ENCODE measurements at places on chromosomes 1 and 21.

DNA sequence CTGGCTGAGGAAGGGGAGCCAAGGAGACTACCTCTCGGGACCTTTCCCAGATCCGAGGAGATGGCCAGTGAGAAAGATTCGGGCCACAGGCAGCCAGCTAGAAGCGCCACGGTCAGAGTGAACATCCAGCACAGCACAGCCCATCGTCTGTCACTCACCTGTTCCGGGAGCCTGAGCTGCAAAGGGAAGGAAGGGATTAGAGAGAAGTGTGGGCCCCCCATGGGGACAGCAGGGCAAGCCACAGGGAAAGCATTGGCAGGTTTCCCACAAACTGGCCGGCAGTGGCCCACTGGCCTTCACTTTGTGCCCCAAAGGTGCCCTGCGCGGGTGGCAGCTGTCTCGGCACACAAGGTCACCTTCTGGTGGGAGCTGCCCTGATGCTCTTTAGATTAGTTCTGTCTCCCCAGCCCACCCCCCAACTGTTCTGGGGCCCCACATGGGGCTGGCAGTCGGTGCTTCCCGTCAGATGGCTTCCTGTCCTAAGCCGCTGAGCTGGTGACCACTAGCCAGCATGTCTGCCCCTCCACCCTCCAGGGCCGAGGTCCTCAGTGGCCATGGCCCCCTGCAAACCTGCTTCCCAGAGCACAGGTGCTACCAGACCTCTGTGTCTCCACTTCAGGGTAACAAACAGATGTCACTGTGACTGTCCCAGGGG, 56.7 kb downstream of the LACTBL1 start:
- peak; percentile 68 for DNase-seq

GRCh38 chr1:119974013-119974412, 77.7 kb upstream of the ADAM30 start:
- DNase-seq = peak; percentile 82

GRCh38 chr1:222644636-222644980, 26.7 kb downstream of the MIA3 start:
- DNase-seq = no peak

DNA sequence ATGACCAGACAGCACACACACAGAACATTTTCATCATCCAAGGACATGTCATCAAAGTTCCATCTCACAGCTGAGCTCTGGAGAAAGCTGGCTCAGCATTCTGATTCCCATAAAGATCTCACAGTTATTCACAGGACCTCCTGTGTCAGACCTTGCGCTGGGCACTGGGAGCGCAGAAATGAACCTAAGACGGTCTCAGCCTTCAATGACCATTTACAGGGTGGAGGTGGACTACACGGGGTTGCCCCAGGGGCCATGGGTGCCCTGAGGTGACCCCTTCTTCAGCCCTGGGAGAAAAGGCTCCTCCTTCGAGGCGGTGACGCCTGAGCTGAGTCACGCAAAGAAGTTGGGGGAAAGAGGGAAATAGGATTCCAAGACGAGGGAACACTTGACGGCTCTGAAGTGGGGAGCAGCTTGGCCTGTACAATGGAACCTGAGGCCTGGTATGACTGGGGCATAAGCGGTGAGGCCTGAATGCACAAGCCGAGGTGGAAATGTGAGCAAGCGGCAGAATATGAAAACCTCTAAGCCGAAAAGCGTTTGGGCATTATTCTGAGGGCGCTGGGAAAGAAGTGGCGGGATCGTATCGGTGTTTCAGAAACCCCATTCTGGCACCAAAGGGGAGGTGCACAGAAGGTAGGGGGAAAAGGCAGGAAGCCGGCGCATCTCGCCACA, 797 bp downstream of the CC2D1B start:
- no peak for DNase-seq

DNA sequence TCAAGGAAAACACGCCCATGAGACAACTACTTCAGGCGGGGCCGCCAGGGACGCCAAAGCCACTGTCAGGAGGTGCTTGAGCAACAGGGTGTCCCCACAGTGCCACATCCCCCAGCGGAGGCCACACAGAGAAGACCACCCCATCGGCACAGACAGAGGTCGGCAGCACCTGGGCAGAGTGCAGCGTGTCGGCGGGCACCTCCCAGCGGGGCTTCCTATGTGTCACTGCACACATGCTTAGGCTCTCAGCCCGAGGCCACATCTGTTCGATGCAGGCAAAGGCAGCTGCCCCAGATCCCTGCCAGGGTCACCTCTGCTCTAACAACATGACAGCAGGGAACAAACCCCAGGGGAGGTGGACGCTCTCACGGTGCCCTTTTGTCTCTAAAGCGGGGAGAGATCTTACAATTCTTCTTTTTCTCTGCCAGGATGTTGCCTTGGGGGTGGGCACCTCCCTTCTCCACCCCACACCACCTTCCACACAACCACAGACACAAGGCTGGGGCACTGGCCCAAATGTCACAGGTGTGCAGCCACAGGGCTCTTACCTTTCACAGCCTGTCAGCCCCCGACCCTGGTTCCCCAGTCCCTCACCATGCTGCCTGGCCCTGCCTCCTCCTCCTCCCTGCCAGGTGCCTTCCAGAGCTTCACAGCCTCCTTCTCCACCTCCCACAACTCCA, 4.2 kb downstream of the KRTAP10-8 start:
- peak; percentile 80 for DNase-seq

DNA sequence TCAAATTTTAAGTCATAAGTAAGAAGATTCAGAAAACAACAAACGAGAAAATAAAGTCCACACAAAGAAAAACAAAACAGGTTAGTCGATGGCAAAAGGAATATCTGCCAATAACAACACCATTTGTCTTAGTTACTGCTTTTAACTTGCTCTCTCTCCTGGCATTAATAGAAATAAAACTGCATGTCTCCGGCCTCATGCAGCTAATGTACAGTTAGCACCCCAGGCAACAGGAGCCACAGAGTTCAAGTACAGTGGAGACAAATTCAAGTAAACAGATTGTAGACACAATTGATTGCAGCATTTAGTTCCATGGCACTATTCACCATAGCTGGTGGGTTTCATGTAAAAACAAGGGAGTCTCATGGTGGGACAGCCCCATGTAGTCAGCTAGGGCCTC, 33.5 kb downstream of the SUSD4 start:
- DNase-seq = no peak

DNA sequence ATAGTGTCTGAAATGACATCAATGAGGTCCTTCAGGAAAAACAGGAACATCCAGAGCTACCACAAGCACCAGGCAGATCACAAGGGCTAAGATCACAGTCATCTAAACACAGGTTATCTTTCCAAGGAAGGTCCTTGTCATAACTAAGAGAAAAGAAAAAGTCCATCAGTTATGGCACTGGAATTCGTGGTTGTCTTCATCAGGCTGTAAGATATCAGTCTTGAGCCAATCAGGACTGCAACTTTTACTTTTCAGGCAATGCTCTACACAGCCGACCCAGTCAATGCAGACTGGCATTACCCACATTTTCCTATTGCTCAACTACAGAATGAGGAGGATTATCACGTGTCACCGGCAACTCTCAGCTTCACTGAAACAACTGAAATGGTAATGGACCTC, 26.4 kb downstream of the SORT1 start:
- DNase-seq = no peak

DNA sequence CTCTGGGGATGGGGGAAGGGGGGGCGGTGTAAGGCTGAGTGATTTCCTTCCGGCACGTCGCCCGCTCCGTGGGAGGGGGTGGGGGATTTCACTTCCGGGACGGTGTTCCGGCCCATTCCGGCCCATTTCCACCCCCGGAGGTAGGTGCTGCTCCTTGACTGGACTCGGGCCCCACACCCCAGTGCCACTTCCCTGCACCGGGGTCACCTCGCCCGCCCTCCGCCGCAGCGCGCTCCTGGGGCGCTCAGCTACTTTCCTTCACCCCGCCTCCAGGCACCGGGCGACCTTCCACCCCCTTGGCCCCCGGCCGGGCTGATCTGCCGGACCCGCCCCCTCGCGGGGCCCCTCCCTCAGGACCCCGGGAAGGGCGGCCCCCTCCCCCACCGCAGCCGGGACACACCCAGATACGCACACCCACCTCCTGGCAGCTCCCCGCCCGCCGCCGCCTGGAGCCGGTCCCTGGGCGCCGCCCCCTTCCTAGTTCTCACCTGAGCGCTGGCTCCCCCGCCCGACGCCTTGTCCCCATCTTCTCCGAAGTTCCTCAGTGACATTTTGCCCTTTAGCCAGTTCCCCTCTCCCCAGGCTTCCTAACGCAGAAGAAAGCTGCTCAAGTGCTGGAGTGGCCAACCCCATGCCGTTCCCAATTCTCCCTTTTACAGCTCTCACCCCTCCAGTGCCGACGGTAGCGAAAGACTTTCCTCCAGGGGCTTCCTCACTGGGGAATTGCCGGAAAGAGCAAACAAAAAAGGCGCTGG, at the start of gene ZBTB37:
Gene ZBTB37 (plus strand): TSS at position 115 of the 755 bp plus-strand sequence. CDS start 1,846 bp downstream, outside the sequence.
- DNase-seq = peak; percentile 94

GRCh38 chr1:203291201-203292096, 13.9 kb upstream of the BTG2 start:
- DNase-seq = peak; percentile 13

DNA sequence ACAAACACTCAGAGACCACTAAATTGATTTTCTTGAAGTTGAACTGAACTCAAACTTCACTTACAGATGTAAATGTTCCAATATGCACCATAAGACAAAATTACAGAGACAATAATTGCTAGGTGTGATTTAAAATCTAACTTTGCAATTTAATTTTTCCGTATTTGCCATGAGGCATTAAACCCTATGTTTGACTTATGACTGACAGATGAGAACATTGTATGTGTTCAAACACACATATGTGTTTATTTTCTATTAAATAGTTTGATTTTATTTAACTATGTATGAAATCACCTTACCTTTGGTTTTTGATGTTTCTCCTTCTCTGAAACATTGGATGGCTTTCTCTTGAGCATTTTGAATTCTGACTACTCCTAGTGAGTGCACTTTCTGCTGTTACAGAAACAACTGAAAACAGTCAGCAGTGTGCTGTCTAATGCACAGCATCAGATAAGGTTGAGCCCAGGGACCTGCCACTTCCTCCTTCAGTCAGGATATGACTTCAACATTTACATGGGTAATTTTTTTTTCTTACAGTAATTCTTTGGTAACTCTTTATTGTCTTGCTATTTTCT, at the start of gene SAMSN1:
Gene SAMSN1 (minus strand): TSS at position 410 of the 575 bp plus-strand sequence. CDS start 54 bp downstream, at position 356.
- no peak for DNase-seq

DNA sequence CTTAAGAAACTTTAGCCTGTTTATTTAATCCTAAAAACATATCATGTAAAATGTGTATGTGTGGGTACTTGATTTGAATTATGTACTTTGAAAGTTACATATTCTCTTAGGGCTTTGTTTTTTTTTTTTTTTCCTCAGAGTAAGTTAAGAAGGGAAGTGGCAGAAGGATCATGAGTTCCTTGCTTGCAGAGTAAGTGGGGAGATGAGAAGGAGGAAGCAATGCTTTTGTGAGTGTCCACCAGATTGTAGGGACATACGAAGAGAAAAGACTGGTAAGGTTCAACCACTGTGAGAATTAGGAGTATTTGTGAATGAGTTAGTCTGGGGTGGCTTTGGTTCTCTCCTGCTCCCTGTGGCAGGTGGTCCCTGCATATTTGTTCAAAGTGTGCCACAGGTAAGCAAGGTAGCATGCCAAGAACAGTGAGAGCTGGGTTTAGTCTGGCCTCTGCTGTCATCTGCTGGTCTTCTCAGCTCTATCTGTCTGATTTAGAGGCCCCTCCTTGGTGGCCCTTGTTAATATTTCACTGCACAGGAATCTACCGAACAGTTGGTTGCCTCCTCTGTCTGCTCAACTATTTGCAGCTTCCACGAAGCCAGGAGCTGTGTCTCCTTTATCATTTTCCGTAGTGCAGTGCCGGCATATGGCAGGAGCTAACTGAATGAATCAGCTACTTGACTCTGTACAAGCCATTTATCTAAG, 9.5 kb downstream of the DNM3 start:
- no peak for DNase-seq

DNA sequence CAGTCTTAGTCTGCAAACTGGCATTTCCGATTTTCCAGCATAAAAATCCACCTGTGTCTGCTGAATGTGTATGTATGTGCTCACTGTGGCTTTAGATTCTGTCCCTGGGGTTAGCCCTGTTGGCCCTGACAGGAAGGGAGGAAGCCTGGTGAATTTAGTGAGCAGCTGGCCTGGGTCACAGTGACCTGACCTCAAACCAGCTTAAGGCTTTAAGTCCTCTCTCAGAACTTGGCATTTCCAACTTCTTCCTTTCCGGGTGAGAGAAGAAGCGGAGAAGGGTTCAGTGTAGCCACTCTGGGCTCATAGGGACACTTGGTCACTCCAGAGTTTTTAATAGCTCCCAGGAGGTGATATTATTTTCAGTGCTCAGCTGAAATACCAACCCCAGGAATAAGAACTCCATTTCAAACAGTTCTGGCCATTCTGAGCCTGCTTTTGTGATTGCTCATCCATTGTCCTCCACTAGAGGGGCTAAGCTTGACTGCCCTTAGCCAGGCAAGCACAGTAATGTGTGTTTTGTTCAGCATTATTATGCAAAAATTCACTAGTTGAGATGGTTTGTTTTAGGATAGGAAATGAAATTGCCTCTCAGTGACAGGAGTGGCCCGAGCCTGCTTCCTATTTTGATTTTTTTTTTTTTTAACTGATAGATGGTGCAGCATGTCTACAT, 2.5 kb upstream of the OLFML3 start:
- DNase-seq = no peak

- no peak for DNase-seq
Observed at GRCh38 chr21:28833182-28833581, 159.5 kb downstream of the LTN1 start.

GRCh38 chr1:5842679-5843078, 149.5 kb downstream of the NPHP4 start:
- no peak for DNase-seq

DNA sequence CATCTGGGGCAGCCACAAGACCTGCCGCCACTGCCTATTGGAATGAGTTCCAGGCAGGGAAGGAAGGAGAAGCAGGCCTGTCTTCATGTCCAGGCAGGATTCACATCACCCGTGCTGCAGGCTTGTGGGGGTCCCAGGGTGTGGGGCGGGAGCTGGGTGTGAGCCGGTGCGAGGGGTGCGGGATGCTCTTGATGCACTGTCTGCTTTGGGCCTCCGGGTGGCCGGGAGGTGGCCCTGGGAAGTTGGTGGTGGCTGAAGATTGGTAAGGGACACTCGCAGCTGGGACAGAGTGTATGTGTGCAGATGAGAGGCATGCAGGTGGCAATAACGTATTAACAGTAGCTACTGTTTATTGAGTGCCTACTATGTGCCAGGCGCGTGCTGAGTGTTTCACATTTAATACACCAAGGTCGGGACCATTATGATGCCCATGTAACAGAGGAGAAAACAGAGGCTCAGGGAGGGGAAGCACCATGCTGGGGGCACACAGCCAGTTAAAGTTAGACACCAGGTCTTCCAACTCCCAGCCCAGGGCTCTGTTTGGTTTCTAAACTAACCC, 3.3 kb downstream of the CROCC start:
- no peak for DNase-seq
